ENCODE measurements at places on chromosomes 1 and 21.

DNA sequence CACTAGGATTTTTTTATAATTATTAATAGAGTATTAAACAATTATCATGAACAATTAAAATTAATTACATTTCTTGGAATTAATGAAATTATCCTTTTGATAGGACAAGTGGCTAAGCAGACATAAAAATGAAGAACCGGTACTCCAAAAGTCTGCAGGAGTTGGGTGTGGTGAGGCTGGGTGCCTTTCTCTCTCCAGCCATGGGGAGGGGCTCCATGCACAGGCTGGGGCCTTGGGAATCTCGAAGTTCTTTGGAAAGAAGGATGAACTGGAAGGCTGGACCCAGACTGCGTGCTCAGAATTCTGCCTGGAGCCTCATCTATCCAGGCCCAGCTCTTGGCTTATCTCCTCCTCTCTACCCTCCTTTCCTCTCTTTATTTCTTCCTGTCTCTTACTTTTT lies 94.1 kb downstream of the ACTL8 start:
- DNase-seq, result no peak

DNA sequence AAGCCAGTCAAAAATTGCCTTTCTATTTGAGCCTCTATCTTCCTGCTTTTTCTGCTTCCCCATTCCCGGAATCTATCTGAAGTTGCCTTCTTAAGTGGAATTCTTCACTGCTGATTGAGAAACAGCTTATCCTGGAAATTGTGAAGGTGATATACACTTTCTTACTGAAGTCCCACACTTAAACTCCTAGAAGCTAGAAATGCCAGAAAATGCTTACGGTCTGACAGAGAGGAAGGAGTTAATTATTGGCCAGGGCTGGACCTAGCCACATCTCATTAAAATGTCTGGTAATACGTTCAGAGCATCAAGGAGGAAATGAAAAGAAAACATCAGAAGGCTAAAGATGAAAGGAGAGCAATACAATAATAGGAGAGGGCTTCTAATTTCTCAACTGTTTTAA lies 292.5 kb upstream of the SNX7 start:
- DNase-seq, result no peak

- no peak for DNase-seq
Observed at GRCh38 chr1:43272161-43272560, 2.4 kb downstream of the TMEM125 start.

DNA sequence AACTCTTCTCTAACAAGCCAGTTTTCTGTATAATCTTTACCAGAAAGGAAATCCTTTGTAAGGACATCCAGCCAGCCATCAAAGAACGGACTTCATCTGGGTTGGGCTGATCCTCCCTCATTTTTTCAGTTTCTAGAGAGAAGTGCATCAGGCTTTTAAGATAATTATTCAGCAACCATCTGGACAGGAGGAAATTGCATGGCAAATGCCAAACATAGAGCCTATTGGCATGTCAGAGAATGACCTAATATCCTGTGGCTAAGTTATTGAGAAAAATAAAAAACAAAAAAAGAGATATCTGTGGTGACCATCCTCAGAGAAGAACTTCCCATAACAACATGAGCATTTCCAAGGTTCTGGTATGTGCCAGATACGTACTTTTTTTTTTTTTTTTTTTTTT lies 74.9 kb upstream of the BEND5 start:
- no peak for DNase-seq

DNA sequence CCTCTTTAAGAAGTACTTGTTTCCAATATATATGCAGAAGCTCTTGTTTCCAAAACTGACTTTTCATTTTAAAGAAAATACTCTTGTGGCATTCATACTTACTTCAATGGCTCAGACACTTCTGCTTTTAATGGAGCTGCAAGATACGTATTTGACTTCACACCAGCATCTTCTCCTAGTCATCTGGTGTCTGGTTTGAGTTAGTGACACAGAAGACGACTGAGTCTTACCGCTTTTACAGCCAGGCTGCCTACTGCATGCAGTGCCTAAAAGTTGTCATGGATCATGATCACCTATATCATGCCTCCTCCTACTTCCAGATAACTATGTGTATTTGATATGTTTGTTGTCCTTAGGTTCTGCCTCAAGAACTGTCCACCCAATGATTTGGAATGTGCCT lies 185.9 kb downstream of the TPR start:
- no peak for DNase-seq

DNA sequence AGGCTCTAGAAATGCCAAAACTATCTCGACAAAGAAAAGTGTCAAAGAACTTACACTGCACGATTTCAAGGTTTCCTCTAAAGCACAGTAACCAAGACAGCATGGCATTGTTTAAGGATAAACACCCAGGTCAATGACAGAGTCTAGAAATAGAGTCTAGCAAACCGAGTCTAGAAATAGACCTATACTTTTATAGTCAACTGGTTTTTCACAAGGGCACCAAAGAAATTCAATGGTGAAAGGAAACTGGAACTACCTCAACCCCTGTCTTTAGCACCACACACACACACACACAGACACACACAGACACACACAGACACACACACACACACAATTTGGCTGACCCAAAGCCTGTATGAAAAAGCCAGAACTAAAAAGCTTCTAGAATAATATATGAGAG lies 67.1 kb upstream of the PGBD5 start:
- no peak for DNase-seq

GRCh38 chr21:18987520-18988026 lies 584.0 kb upstream of the TMPRSS15 start:
- DNase-seq, result no peak

DNA sequence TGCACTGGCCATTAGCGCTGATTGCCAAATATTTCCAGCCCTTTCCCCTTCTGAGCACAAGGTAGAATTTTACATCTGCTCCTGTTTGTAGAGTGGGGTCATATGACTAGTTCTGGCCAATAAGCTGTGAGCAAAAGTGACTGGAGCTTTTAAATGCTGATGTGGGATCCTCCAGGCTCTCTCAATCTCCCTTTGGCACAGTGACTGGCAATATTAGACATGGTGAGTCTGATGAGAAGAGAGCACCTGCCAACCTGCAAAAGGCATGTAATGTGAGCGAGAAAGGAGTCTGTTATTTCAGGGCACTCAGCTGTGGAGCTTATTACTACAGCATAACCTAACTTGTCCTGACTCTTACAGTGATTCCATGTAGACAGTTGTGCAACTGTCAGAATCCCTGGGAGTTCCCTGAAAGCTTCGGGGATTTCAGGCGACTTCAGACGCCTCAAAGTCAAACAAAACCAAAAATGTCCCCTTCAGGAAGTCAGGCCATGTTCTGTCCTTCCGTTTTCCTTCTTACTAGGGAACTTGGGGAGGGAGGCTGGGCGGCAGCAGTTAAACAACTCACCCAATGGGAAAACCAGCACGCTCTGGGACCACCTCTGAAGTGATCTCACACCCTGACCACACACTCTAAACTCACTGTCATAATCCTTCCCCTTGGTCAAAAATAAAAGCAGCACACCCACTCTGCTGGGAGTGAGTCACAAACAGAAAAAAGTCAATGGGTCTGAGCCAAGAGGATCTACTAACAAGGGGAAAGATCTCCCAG lies 3.6 kb upstream of the RASSF5 start:
- no peak for DNase-seq

GRCh38 chr1:41103766-41104165 lies 82.2 kb upstream of the SLFNL1 start:
- no peak for DNase-seq

DNA sequence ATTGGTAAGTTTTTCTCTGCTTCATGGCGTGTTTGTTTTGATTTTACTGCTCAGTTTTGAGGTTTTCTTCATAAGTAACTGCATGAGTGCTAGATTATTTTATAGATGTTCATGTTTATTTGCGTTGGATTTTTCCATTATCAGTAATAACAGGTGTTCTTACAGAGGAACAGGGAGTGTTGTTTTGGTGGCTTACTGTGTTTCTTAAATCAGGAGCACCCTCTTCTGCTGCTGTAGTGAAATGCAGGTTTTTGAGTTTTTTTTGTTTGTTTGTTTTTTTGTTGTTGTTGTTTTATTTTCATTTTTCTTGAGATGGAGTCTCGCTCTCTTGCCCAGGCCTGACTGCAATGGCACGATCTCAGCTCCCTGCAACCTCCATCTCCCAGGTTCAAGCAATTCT lies 32.6 kb downstream of the CTBS start:
- no peak for DNase-seq

DNA sequence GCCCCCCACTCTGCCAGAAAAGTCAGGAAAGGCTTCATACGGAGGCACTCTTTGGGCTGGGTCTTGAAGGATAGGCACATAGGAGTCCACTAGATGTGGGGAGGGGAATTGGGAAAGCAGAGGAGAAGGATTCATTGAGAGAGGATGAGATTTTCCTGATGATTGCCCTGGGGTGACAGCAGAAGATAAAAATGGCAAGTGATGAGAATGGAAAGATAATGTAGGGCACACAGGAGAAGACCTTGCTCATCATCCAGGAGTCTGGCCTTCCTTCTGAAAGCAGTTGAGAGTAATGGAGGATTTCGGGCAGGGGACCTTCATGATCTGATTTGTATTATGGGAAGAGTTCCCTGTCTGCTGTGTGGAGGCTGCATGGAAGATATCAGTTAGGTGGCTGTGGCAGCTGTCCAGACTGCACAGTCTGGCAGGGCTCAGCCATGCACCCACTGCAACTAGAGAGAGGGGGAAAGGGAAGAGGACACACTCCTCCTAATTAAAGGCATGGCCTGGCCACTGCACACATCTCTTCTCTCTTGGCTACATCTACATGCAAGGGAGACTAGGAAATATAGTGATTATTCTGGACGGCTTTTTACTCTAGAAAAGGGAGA lies 9.6 kb upstream of the FABP3 start:
- DNase-seq, result no peak

- no peak for DNase-seq
Observed at GRCh38 chr1:66598670-66599069, 64.7 kb downstream of the SGIP1 start.

DNA sequence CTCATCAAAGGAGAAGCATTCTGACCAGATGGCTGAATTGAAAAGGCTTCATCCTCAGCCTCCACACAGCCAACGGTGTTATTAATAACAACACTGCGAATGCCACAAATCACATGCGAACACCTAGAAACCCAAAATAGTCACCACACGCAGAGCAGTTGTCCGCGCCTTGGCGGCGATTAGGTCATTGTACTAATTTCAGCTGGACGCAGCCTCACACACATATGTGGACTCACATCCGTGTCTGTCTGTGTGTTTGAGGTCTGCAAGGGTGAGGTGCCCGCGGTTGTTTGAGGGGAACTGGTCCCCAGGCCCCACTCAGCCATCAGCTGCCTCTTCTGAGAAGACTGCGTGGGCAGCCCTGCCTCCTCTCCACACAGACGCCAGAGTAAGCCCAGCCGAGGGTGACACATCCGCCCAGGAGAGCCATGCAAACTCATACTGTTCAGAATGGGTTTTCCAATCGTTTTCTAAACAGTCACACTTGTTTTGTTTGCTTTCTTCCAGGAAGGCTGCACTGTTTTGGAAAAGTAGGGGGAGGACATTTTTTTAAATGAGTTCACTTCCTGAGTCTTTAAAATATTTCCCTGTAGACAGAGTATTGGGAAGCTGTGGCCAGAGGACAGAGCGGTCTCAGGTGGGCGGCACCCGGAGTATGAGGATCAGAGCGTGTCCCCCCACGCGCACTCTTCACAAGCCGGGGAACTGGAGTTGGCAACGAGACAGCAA lies 53.4 kb downstream of the TOMM20 start:
- peak; percentile 52 for DNase-seq

GRCh38 chr1:22380024-22380785 lies 71.4 kb upstream of the ZBTB40 start:
- no peak for DNase-seq

DNA sequence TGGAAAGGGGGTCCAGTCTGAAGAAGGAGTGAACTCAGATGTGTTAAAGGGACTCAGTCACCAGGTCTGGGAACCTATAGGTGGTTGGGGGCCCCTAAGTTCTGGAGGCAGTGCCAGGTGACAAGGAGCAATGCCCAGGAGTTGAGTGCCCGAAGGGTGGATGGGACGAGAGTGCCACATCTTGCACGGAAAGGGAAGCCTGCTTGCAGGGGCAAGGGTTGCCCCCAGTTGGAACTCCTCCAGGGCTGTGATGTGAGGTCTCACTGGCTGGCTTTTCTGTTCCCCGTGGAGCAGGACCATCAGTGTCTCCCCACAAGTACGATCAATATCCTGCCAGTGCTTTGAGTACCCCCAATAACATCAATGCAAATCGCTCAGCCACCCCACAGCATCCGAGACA lies 107.3 kb downstream of the TOMM20 start:
- no peak for DNase-seq

GRCh38 chr1:172932981-172933380 lies 117.8 kb downstream of the TNFSF18 start:
- DNase-seq, result no peak

DNA sequence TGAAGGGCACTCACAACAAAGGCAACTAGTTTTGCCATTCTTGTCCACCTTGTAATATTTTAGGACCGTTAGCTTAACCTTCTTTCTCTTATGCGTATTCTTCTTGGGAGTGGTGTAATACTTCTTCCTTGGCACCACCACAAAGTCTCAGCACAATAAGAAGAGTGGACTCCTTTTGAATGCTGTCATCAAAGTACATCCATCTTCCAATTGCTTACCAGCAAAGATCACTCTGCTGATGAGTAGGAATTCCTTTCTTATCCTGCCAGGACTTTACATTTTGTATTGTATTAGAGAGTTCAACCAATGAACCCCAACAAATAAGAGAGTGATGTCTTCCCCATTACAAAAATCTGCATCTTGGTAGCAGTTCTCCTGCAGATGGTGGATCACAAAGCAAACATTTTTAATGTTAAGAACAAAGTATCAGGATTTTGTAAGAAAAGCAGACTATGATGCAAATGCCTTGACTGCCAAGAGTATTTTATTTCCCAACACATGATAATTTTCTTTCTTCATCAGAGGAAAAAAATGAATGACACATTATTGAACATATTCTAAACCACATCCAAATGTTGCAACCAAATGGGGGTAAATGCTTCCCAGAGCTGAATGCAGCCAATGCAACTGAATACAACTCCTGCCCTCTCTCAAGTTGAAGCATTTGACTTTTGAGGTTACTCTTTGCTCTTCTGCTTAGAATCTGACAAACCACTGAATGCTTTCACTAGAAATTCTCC lies 5.1 kb upstream of the ARNT start:
- no peak for DNase-seq

DNA sequence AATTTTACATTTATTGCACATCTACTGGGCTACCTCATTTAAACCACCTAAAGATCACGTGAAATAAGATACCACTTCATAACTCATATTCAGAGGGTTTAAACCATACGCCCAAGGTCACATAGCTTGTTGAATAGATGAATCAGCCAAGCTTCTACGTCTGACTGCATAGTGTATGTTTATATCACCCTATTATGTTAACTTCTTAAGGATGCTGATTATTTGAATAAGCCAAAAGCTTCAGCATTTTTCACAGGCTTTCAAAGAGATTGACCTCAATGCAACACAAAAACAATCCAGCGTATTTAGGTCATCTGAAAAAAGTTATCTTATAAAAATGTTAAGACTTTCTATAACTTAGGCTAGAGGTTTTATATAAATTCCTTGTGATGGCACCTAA lies 373.8 kb downstream of the TGFB2 start:
- no peak for DNase-seq

GRCh38 chr1:84297546-84298244 lies 3.8 kb upstream of the SAMD13 start:
- DNase-seq, result no peak
